ENCODE measurements at places on chromosomes 2 and 18.

GRCh38 chr2:241228081-241228859 is 39.8 kb downstream of the ANO7 start:
- no peak for DNase-seq

DNA sequence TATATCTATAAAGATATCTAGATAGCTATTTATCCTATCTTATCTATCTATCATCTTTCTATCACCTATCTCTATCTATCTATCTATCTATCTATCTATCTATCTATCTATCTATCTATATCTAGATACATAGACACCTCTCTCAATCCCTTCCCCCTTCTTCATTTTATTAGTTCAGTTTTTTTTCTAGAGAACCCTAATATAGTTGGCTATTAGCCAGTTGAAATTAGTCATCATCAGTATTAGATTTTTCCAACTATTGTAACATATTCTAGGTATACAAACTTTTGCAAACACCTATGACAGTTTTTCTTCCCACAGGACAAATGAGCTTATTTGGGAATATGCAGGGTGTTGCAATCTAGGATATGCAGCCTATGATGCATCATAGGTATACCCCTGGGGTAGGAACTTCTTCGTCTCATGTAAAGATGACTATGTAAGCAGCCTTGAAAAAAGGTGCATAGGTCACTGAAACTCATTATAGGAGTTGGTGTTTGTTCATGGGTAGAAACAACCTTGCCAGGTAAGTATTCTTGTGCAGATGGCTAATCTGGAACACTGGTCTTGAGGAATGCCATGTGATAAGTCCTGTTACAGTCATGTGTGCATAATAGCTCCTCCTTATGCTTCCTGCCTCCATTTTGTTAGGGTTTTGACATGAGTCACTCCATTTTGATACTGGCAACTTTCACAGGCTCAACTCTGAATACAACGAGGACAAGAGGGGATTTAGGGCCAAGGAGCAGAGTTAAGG is 160.7 kb upstream of the ZSWIM2 start:
- no peak for DNase-seq

DNA sequence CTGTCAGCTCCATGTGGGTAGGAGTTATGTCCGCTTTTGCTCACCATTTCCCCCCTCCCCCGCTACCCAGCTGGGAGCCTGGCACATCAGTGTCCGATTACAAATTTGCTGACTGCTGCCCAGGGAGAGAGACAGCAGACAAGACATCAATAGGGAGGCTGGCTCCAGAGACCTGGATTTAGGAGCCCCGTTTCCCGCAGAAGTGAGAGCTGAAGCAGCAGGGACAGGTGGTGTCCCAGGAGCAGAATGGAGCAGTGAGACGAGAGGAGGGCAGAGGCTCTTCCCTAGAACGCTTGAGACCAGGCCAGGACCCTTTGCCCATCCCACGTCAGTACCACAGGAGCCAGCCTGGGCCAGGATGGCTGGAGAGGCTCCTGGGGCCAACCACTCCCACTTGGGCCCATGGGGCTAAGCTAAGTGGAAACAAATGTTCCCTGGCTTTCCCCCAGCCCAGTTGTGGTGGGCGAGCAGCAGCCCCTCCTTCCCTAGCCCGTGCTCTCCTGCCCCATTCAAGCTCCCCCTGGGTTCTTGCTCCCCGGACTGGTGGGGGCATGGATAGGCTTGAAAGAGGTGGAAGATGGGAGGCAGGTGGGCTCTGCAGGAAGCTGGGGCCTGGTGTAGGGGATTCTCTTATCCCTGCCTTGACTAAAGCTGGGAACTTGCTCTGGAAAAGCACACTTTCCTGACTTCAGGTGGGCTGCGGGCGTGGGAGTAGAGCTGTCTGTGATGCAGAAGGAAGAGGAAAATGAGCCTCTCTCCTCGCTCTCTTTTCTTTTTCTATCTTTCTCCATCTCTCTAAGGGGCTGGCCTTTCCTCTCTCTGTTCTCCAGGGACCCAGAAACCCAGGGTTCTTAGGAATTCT is 4.1 kb upstream of the WNT6 start:
- no peak for DNase-seq

GRCh38 chr2:152505495-152505906 is 170.5 kb downstream of the FMNL2 start:
- DNase-seq, result no peak

DNA sequence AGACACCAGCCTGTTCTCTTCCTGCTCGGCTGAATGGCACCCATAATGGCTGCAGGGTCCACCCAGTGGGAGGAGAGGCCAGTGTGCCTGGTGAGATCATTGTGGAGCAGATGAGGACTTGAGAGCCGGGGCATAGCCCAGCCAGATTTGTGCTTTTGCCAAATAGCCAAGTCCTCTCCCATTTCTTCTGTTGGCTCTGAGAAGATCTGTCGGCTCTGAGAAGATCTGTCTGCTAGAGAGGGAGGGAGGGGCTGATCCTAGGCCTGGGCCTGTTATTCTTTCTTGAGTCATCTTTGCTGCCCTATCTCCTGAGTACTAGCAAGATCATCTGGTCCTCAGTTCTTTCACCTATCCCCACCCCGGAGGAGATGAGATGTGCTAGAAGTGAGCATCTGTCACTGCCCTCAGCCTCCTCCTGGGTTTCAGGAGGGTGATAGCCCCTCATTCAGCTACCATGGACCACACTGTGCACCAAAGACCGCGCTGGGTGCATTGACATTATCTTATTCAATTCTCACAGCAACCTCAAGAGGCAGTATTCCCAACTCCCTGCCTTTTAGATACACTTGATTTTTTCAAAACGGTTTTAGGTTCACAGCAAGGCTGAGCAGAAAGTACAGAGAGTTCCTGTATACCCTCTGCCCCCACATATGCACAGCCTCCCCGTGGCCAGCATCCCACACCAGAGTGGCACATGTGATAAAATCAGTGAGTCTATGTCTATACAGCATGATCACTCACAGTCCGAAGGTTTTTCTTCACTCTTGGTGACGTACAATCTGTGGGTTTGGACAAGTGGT is 98.6 kb downstream of the CAPN13 start:
- DNase-seq, result no peak

- no peak for DNase-seq
Measured at GRCh38 chr2:27115519-27115918, 3.4 kb downstream of the CGREF1 start.

DNA sequence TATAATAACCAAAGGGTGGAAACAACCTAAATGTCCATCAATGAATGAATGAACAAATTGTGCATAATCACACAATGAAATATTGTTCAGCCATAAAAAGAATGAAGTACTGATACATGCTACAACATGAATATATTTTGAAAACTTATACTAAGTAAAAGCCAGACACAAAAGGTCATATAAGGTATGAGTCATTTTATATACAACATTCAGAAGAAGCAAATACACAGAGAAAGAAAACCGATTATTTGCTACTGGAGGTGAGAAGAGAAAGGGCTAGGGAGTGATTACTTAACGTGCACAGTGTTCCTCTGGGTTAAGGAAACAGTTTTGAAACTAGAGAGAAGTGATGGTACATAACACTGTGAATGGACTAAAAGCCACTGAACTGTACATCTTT is 105.3 kb downstream of the GORASP2 start:
- no peak for DNase-seq

DNA sequence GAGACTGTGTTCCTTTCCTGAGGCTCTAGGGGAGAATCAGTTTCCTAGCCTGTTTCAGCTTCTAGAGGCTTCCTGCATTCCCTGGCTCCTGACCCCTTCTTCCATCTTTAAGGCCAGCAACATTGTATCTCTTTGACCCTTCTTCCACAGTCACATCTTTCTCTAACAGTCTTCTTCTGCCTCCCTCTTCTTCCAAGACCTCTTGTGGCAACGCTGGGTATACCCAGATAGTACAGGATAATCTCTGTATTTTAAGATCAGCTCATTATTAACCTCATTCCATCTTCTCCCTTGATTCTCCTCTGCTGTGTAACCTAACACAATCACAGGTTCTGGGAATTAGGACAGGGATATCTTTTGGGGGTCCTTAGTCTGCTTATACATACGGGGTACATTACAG is 8.9 kb upstream of the MYL12A start:
- DNase-seq, result no peak

- DNase-seq, result no peak
Measured at GRCh38 chr2:61178603-61179545, 16.9 kb downstream of the C2orf74 start.

DNA sequence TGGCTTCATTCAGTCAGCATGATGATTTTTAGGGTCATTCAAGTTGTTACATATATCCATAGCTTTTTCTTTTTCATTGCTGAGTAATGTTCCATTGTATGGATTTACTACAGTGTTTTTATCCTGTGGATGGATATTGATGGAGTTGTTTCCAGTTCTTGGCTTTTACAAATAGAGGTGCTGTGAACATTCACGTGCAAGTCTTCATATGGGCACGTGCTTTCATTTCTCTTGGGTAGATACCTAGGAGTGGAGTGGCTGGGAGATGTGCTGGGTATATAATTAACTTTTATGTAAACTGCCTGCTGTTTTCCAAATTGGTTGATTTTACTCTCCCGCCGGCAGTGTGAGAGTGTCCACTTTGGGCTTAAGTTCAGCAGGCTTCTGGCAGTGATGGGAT is 16.5 kb downstream of the AGAP1 start:
- DNase-seq, result no peak

DNA sequence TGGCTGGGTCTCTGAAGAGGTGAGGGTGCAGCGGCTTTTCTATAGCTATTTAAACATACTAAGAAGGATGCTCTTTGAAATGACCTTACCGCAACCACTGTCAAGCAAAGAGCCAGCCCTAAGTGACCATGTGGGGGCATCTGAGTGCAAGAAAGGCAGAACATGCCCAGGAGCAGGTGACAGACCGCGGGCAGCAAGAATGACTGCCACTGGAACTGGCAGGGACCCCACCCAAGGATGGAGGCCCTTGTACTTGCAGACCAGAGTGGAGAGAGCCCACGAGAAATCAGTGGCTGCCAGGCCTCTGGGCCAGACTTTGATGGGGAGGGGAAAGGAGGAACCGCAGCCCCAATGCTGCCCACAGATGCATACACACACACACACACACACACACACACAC is 33.1 kb downstream of the DNMT3A start:
- DNase-seq, result no peak

DNA sequence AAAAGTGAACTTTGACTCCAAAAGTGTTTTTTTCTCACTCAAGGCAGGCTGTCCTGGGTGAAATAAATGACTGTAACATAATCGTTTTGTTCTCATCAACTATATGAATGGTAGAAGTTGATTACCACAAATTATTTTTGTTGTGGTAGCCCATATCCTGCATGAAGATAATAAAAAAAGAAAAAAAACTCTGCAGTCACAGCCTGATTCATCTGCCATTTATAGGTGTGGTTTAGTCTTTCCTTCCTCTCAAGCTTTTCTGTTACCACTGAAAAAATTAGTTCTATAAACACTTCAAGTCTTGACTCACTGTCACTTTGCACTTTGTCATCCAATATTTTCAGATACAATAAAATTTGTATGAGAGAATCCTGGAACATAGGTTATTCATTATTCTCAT is 522.0 kb downstream of the PLCL1 start:
- no peak for DNase-seq

DNA sequence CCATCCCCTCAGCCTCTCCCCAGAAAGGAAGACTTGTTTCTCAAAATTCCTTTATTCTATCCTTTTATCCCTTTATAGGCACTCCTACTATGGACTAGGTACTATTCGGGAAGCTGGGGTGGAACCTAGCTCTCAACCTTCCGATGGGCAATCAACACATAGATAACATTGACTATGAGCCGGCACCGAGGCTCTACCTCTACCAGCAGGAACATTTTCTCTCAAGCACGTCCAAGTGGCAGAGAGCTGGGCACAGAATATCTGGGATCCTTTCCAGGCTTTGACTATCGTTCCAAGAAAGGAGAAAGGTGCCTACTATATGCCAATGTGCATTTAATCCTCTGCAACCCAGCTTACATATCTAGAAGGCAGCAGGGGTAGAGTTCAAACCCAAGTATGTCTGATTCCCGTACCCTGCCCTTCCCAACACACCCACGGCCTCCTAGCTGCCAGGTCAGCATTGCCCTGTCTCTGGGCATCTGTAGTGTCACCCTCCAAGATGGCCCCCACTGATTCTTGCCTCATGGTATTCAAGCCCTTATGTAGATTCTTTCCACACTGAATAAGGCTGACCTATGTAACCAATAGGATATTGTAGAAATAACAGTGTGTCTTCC is 28.3 kb downstream of the TNS1 start:
- no peak for DNase-seq

GRCh38 chr18:371609-371982 is 103.7 kb upstream of the THOC1 start:
- DNase-seq, result no peak

DNA sequence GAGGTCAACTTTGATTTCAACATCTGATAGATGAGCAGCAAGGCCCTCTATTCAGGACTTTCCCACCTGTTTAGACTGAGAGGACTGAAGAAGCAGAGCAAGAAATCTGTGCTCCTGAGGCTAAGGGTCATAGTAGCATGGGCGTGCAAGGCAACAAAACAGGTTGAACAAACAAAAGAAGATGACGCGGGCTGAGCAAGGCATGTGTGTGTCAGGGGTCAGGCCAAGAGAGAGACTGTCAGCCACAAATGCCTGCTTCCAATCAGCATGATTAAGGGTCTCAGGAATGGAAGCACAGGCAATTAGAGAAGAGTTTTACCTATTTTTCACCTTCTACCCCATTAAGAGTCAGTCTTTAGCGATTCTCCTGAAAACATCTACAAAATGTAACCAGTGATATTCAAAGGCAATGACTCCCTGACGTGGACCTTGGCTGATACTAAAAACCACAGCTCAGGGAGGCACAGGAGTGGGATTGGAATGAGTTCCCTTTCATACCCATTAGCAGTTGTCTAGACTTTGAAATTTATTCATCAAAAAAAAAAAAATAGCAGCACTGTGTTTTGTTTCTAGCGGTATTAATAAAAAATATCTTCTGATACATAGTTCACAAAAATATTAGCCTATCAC is 81.9 kb downstream of the DYNAP start:
- no peak for DNase-seq

GRCh38 chr2:177282181-177282641 is 17.7 kb upstream of the NFE2L2 start:
- no peak for DNase-seq

DNA sequence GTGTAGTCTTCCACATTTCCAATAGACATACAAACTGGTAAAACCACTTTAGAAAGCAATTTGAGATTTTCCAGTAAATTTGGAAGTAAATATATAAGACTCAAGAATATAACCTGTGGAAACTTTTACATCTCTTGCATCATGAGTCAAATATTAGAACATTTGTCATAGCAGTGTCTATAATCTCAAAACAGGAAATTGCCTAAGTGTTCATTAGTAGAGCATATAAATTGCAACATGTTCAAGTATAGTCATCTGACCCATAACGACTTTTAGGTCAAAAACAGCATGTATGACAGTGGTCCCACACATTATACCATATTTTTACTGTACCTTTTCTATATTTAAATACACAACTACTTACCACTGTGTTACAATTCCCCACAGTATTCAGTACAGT is 555.9 kb upstream of the VRK2 start:
- DNase-seq, result no peak

DNA sequence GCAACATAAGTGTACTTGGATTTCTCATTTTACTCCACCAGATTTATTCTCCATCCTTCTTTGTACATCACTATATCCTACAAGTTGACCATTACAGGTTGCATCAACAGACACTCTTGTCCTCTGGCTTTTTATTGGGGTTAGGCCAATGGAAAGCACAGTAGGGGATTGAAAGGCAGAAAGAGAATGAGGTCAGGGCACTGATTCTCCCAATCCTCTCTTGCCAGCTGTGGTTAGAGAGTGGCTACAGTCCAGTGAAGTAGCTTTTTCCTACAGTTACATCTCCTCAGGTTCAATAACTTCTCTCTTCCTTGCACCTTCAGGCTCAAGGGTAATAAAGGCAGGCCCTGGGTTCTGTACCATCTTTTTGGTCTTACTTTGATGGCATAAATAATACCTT is 20.2 kb upstream of the COL5A2 start:
- DNase-seq, result no peak

GRCh38 chr18:56298935-56299334 is 339.5 kb downstream of the TXNL1 start:
- no peak for DNase-seq

All from stimulated activated CD4-positive, alpha-beta T cell treated with anti-CD3 and anti-CD28 coated beads, Interleukin-1b, Interleukin-23, amount 100 ng/mL, for 1 hour (primary cell).